Stimulated activated CD4-positive, alpha-beta T cell treated with anti-CD3 and anti-CD28 coated beads, Interleukin-4, amount 100 ng/mL, for 1 hour (primary cell): ENCODE measurements at places on chromosomes 3 and 15.

- no peak for DNase-seq
These were observed 98.0 kb upstream of the ABHD17C start for GRCh38 chr15:80597076-80597475.

DNA sequence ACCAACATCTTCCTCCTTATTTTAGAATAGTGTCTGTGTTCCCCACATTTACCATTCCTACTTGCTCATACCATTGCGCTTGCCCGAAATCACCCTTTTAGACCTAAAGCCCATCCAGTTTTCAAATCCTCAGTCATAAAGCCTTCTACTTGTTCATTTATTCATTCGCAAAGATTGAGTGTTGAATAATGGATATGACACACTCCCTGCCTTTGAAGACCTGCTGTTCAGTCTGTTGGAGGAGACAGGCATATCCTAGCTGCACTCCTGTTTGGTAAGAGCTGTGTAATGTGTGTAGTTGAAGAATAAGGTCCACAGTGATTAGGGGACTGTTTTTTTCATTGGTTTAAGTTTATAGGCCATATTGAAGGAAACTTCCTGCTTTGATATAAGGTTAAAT lies 1.7 kb downstream of the CNOT10 start:
- DNase-seq = no peak

- no peak for DNase-seq
These were observed 228.3 kb downstream of the MFSD1 start for GRCh38 chr3:159030138-159030670.

- DNase-seq = no peak
These were observed 17.9 kb downstream of the IL12A start for GRCh38 chr3:160006282-160007163.

DNA sequence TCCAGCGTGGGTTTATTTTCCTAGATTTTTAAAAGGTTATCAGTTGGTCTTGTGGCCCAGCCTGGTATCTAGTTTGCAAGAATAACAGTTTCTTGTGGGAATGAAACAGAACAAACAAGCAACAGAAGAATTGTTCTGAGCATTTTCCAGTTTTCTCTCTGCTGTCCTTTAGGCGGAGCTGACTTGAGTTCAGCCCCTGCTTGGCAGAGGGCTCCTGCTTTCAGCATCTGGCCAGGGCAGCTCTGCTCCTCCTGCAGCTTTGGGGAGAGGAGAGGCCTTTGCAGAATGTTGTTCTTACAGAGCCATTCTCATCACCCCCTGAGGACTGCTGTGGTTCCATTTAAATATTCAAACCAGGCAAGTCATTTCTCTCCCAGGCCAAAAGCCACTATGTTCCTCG lies 117.7 kb downstream of the ALDH1A2 start:
- DNase-seq = no peak

GRCh38 chr3:196079682-196080081 lies 2.2 kb downstream of the TFRC start:
- DNase-seq = no peak

DNA sequence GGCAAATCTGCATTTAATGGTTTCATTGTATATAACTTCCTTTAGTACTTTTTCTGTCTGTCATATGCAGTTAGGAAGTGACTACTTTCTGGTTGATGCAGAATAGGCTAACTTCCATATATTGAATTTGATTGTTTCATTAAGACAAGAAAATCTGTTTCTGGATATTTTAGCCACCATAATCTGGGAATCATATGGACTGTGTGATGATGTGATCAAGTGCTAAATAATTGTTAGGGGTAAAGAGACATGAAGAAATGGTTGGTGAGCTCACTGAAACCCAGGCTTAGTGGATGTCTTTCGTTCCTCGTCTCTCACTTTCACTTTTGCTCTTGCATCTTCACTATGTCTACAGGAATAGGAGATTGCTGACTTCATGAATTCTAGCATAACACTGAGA lies 3.5 kb upstream of the MNS1 start:
- no peak for DNase-seq

DNA sequence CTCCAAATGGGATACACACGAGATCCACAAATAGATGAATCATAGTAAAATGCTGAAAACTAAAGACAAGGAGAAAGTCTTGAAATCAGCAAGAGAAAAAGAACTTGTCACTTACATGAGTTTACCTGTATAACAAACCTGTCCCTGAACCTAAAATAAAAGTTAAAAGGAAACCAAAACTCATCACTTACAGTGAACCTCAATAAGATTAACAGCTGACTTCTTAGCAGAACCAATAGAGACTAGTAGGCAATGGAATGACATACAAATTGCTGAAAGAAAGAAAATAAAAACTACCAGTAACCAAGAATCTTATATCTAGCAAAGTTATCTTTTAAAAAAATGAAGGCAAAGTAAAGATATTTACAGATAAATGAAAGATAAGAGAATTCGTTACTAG lies 27.4 kb downstream of the SEC22A start:
- no peak for DNase-seq

- no peak for DNase-seq
These were observed 21.4 kb upstream of the PPARG start for GRCh38 chr3:12267376-12268030.

- no peak for DNase-seq
These were observed 46.4 kb downstream of the CBLB start for GRCh38 chr3:105822171-105823123.

- DNase-seq = no peak
These were observed 3.5 kb upstream of the SEMA5B start for GRCh38 chr3:123031051-123031450.

DNA sequence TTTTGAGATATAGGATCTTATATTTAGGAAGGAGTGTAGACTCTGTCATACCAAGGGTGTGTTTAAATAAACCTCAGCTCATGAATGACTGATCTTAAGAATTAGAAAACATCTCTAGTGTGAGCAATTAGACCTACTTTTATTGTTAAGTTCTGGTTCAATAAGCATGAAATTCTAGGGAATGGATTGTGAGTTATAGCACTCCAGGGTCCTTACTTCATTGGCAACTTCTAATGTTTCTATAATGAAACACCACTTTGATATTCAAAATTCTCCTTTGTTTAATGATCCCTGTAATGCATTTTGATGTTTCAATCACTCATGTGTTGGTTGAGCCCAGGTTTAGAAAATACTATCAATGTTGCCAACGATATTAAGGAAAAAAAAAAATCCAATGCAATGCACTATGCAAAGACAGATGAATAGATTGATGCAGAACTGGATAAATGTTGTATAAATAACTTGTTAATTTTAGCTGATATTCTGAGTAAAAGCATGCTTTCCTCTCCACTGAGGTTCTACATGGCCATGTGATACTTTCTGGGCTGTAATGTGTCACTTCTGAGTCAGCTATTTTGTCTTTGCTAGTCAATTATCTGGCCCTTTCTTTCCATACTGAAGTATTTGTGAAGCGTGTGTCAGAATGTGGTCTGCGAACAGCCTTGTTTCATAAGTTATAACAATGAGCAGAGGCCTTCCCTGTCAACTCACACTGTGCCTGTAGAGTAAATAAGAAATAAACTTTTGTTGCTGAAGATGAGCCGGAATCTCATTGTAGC lies 1035.9 kb downstream of the PLOD2 start:
- DNase-seq = no peak

GRCh38 chr3:53273146-53273670 lies 17.4 kb upstream of the TKT start:
- DNase-seq = no peak

- no peak for DNase-seq
These were observed 342.9 kb upstream of the DPH6 start for GRCh38 chr15:35888815-35889214.

DNA sequence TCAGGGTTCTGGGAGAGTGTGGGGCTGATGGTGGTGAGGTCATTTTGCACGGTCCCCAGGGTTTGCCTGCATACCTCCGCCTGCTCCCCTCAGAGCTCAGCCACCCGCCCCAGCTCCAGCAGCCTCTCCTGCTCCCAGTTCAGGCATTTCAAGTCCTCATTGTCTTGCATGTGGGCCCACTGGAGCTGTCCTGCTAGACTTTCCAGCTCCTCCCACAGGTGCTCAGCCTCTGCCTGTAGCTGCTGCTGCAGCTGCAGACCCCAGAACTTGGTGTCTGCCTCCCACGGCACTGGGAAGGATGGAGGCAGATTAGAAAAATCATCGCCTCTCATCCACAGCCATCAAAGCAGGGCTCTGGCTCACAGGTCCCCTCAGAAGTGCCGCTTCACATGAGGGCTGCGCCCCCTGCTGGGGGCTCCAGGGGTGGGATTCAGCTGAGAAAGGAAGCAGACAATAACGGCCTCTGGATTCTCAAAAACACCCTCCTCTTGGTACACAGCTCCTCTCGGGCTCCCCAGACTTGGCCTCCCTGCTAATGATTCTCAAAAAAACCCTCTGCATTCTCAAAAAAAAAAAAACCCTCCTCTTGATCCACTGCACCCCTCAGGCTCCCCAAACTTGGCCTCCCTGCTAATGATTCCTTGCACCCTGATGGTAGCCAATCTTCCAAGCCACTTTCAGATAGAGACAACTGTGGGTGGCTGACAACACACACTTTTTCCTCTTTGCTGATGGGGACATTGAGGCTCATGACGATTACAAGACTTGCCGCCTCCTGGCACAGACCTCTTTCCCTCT lies 89.3 kb upstream of the C2CD4B start:
- DNase-seq = peak; percentile 74

GRCh38 chr3:172030181-172030580 lies 9.2 kb upstream of the FNDC3B start:
- DNase-seq = no peak

GRCh38 chr3:10981961-10982360 lies 10.6 kb upstream of the SLC6A1 start:
- no peak for DNase-seq

- peak; percentile 6 for DNase-seq
These were observed 539 bp upstream of the MGLL start for GRCh38 chr3:127822682-127823425.

- DNase-seq = peak; percentile 3
These were observed 57.0 kb upstream of the FRMD4B start for GRCh38 chr3:69442771-69443311.

GRCh38 chr15:22839046-22839695 lies 705 bp downstream of the NIPA2 start:
- DNase-seq = no peak

- no peak for DNase-seq
These were observed 152.3 kb downstream of the XXYLT1 start for GRCh38 chr3:195118671-195119070.

DNA sequence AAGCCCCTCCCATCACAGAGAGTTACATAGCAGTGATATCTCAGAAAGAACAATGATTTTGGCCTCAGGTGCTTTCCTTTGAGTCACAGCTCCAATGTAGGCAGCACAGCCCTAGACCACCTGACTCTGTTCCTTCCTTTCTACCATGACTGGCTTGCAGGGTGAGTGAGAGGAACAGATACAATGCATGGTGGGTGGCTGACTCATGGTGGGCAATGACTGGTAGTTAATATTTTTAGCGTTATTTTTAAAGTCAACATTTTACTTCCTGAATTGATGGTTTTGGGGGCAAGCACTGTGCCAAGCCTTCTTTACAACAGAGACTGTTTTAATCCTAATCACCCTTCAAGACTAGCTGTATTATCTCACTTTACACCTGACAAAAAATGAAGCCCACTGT lies 32.8 kb upstream of the ST3GAL6 start:
- no peak for DNase-seq

DNA sequence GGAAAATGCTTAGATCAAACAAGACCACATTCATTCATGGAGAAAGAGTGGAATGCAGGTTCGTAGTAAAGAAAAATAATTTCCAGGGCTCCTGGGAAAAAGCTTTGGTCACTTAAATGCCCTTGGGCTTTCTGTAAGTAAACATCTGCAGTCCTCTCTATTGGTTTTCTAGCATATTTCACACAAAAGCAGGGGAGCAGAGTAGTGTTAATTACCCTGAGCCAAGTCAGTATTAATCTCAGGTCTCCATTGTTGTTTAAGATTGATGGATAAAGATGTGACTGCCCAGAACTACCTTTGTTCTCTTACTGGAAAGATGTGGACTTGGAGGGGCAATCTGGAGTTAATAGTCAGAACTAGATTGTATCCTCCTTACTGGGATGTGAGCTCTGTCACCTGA lies 242.6 kb downstream of the PTPRG start:
- DNase-seq = no peak

DNA sequence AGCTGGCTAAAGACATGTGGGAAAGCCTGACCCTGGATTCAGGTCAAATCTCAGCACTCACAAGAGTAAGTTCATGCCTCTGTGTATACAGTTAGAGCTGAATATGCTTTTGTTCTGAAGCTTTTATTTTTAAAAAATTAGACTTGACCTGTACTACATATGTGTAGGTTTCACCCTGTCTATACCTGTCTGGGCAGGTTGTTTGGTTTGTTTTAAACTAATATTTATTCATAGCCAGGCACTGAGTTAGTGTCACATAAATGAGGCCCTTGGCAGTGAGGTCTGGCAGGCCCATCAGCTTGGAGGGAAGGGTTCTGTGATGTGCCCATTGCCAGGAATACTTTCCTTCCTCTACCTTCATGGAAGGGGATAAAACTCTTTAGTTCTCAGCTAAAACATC lies 1.9 kb downstream of the DNAJA4 start:
- DNase-seq = no peak

GRCh38 chr3:4392992-4393391 lies 74.1 kb downstream of the SUMF1 start:
- DNase-seq = no peak
